Right forelimb (tissue), 1 donor: ENCODE measurements at places on chromosomes 5 and 9.

DNA sequence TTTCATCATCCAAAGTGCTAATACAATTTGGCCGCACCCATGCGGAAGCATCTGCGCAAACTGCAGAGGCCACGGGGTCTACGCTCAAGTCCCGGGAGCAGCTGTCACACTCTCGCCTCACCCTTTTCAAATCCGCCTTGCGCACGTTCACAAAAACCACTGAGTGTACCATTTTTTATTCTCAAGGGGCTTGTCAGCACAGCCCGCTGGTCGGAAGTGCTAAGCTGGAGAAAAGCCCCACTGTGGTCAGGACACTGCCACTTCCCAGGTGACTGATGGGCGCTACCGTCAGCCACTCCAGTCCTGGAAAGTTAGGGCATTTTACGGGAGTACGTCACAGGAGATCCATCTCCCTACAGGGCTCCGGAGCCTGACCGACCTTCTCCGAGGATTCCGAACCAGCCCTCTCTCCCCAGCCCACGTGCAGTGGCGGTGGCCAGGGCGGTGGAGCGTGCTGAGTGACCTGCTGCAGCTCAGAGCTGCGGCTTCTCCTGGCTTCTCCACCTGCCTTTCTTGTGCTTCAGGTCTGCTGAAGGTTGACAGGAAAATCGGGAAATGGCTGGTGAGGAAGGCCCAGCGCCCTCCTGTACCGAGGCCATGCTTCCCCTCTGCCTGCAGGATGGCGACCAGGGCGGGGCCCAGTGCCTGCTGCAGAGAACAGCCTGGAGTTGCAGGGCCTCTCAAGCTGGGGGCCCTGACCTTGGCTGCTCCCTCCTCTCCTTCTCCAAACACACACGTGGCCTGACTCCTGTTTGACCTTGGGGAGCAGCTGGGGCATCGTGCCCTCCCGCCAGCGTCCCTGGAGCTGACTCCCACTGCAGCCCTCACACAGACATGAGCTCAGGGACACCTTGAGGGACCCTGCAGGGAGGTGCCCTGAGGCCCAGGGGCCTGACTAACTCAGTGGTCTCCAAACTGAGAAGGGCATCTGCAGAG, 14.3 kb downstream of the RASGEF1C start:
- no peak for DNase-seq

DNA sequence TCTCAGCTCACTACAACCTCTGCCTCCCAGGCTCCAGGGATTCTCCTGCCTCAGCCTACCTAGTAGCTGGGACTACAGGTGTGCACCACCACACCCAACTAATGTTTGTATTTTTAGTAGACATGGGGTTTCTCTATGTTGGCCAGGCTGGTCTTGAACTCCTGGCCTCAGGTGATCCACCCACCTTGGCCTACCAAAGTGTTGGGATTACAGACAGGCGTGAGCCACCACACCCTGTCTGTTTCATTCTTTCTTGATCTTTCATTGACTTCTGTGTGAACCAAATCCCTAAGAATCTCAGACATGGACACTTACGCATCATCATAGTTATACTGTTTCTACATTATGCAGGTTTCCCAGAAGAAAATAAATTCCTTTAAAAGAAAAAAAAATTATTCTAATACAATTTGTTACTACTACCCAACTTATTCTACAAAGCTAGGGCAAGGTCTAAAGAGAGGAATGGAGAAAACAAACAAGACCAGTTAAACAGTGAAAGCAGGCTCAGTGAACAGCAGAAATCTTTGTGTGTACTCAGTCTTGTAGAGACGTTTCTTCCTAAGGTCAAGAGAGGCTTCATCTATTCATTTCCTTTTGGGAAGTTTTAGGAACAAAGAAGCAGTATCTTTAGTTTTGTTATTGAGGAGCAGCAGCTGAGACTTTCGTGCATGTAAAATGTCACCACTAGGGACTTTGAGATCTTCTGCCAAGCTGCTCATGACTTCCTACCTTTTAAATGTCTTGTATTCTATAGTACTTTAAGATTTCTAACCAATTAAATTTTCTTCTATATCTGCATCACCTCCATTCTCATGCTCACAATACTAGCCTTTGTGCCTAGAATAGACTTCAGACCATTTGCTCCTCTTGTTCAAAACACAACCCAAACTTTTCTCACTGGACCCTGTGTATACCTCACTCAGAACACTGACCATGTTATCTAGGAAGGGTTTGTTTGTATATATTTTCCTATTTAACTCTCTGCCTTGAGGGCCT, 5.6 kb upstream of the HMGCR start:
- DNase-seq = no peak

DNA sequence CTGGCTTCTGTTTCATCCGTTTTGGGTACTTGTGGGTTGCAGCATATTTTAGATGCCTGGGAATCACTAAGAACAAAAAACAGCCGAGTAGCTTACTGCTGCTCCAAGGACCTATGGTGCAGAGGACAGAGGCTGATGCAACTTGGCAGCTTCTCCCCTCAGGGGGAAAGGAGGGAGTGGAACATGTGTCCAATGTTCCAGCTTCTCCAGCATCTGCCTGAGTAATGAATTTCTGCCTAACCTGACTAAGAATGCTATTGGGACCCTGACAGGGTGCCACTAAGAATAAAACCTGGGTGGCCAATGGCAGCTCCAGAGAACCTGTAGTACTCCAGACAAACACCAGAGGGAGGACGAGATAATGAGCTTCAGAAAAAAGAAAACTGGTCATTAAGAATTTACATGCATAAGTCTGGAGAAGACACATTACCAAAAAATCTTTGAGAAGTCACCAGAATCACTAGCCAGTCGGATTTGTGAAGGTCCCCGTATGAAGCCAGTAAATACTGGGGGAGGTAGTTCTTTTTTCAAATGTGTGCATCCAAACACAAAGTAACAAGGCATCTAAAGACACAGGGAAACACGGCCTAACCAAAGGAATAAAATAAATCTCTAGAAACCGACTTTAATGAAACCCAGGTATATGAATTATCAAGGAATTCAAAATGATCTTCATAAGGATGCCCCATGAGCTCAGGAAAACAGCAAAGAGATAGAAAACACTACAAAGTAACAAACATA, 293.5 kb downstream of the HINT1 start:
- no peak for DNase-seq

- DNase-seq = no peak
Measured at GRCh38 chr9:4742246-4742645, 1.2 kb upstream of the AK3 start.

- no peak for DNase-seq
Measured at GRCh38 chr5:72189146-72189545, 81.9 kb downstream of the MAP1B start.

DNA sequence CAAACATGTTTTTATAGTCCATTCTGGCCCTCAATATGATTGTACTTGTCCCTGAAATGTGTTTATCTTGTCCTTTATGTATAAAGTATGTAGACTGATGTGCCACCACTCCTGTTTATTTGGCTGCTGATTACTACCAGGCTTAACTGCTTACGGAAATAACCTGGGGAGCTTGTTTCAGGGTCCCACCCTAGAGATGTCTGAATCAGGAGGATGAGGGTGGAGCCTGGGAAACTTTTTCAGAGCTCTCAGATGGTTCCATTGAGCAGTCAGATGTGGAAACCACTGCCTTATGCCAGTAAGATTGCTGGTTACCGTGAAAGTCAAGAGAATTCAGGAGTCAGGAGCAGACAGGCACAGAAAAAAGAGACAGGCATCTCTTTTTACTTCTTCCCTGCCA, 19.2 kb downstream of the SLC23A1 start:
- no peak for DNase-seq

GRCh38 chr9:95780751-95781150, 94.7 kb upstream of the ERCC6L2 start:
- no peak for DNase-seq

DNA sequence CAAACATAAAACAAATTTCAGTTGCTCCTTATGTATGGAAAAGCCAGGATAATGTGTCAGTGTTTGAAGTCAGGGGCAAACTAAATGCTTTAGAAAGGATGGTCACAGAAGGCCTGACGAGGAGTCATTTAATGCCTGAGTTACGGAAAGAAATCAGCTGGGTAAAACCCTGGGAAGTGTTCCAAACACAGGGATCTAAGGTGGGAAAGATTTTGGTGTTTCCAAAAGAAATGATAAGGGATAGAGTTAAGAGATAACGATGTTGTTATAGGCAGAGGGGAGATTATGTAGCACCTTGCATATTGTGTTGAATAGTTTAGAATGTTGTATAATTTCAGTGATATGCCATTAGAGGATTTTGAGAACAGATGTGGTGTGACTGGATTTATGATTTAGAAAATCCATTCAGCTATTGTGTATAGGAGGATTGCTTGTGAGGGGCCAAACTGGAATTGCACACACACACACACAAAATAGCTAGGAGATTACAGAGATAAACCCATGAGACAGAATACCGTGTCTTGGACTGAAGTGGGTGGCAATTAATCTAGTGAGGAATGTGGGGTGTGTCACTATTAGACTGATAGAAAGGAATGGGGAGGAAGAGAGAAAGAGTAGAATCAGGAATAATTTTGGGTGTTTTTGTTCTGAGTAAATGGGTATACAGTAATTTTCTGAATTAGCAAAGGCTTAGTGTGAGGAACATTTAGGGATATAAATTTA, 274.2 kb upstream of the DAB2 start:
- no peak for DNase-seq

DNA sequence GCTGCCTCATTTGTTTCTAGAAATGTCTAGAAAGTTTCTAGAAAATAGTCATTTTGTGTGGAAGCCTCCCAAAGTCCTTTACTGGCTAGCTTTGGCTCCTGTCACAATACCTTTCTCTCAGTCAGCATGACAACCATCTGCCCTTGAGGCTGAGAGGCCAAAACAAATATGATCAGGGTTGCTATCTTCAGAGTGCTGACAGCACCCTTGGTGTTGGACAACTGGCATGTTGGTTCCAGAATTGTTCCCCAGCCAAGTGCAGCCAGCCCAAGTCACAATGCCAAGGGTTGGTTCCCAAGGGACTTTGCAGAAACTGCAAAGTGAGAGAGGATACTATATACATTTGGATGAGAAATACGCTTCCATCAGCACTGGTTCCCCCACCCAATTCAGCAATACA, 140.9 kb upstream of the GAS1 start:
- no peak for DNase-seq

- no peak for DNase-seq
Measured at GRCh38 chr9:116817762-116818161, 130.7 kb downstream of the TRIM32 start.
